Right renal cortex interstitium (tissue), 3 donors: ENCODE measurements at places on chromosomes 4 and X.

GRCh38 chr4:124079174-124079780, 633.3 kb downstream of the ANKRD50 start:
- DNase-seq: no peak

GRCh38 chrX:108271397-108271787, 166.8 kb downstream of the COL4A6 start:
- no peak for DNase-seq

GRCh38 chr4:122814426-122814825, 12.2 kb upstream of the FGF2 start:
- no peak for DNase-seq

DNA sequence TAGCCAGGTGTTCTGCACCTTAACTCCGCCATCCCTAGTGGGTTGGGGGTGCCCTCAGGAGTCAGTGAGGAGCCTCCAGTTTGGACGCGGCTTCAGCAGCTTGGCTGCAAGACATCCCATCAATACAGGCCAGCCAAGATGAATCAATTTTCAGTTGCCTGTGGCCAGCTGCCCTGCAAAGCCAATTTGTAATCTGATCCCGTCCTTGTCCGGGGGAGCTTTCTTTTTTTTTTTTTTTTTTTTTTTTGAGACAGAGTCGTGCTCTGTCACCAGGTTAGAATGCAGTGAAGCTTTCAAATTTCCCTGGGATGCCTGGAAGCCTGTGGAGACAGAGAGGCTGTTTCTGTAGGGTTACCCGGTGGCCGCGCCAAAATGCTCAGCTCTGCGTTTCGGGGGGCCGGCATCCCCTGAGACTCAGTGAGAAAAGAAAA, 192.5 kb downstream of the ASMT start:
- DNase-seq: no peak

- no peak for DNase-seq
These were observed 18.0 kb downstream of the MAN2B2 start for GRCh38 chr4:6592804-6593563.

GRCh38 chr4:89222170-89222569, 85.4 kb downstream of the GPRIN3 start:
- DNase-seq: no peak

- DNase-seq: no peak
These were observed 3.4 kb downstream of the SPATA4 start for GRCh38 chr4:176191974-176192373.

GRCh38 chrX:76253432-76253831, 80.6 kb downstream of the PBDC1 start:
- no peak for DNase-seq

GRCh38 chr4:91322961-91323360, 980.8 kb upstream of the GRID2 start:
- DNase-seq: no peak

GRCh38 chr4:79584902-79585301, 176.9 kb upstream of the GK2 start:
- DNase-seq: no peak

- DNase-seq: no peak
These were observed 88.6 kb upstream of the WDR1 start for GRCh38 chr4:10205223-10205622.

- no peak for DNase-seq
These were observed 37.9 kb upstream of the PAPSS1 start for GRCh38 chr4:107757864-107758476.

DNA sequence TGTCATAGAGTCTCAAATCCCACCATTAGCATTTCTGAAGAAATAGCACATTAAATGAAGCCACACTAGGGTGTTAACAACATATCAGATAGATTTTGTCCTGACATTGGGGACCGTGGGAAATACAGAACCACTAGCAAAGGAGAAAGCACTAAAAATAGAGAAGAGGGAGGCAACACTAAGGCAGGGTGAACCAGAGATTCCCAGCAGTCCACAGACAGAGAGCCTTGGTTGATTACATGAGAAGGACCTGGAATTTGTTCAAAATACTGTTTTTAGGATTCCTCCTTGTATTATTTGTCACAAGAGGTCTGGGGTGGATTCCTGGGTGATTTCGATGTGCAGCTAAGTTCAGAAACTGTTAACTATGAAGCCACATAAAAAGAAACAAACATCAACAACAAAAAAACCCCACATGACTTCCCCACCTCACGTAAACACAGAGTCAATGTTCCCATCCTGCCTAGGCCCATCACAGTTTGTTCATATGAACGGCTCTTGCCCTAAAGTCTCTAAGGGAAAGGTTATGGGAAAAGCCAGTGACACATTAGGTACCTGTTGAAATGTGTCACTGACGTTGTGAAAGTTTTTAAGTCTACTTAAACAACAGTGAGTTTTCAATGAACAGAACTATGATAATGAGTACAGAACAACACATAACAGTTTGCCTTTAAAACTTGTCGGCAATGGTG, 23.6 kb upstream of the GRSF1 start:
- no peak for DNase-seq

GRCh38 chr4:17301869-17302268, 210.0 kb downstream of the QDPR start:
- DNase-seq: no peak

GRCh38 chrX:133670383-133670782, 255.1 kb upstream of the GPC4 start:
- DNase-seq: no peak

DNA sequence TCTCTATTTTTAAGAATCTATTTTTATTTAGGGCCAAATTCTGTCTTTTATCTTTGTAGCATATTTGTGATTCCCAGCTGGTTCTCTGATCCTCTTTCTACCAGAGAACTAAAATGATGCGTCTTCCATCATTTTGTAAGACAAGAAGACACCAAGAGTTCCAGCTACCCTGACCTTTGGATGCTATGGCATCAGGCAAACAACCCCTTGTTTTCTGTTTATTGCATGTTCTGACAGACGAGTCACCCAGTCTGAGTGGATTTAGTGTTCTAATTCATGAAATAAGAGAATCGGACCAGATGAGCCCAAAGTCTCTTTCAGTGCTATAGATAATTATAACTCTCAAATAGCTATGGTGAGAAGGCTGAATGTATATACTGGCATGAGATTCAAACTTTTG, 69.7 kb downstream of the ZFYVE28 start:
- no peak for DNase-seq

GRCh38 chr4:151468715-151469696, 60.0 kb downstream of the FHIP1A start:
- DNase-seq: no peak

DNA sequence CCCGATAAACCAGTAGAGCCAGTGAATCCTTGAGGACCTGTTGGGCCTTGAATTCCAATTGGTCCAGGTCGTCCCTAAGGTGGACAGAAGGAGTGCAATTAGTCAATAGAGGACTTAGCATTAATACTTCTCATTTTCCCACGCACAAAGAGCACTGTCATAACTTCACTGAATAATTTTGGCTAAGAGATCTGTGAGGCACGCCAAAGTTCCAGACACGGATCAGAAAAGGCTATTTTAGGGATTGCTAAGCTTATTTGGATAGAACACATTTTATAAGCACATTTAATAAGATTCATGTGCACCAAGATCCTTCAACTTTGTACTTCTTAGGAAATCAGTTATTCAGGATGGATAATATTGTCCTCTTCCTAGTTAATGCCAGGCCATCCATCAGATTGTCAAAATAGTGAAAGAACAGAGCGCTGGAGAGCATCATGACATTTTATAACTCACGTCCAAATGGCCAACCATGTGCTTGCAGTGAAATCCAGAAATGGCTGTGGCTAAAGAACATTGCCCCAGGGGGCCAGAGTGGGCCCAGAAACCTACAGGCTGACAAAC, 129.8 kb downstream of the ATG4A start:
- DNase-seq: no peak

GRCh38 chr4:39855909-39856512, 121.7 kb downstream of the PDS5A start:
- no peak for DNase-seq

DNA sequence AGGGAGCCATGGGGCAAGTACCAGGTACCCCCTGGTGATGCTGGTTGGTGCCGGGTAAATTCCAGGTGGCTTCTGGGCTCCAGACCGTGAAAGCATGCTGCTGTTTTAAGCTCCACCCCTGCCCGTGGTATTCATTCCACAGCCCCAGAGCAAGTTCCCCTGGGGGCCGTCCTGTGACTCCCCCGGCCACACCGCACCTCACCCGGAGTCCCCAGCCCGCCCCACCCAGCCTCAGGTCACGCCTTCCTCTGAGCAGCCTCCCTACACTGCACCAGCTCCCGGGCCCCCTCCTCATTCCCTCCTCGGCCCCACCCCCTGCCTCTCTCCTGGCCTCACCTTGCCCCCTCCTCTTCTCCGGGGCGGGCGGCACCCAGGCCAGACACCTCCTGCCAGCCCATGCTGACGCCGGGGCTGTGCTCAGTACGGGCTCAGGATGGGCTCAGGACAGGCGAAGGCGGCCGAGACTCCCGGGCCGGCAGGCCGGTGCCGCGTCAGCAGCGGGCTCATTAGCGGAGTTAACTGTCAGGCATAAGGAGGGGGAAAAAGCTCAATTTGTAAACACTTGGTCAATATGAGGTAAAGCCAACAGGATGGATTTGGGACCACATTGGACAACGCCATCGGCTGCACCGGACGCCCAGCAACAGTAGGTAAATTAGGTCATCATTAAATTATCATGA, 127.4 kb downstream of the FAM53A start:
- DNase-seq: no peak

- no peak for DNase-seq
These were observed 615.1 kb downstream of the ANKRD50 start for GRCh38 chr4:124097447-124097846.

DNA sequence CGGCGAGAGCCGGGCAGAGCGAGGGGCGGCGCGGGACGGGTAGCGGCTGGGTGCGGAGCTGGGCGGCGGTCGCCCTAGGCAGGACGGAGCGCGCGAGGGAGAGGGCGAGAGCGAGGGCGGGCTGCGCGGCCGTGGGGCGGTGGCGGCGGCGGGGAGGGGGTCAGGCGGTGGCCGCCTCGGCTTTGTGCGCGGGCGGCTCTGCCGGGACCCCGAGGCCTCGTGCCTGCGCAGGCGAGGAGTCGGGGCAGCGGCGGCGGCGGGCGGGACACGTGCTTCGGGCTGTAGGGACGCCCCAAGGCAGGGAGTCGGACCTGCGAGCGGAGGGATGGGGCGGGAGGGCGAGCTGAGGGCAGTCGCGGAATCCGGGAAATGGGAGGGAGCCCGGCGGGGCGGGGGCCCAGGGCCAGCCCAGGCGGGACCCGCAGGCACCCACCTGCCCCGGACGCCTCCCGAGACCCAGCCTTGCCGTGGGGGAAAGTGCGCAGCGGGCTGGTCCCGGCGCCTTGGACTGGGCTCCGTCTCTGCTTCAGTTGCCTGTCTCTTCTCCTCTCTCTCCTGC, 465 bp downstream of the BMPR1B start:
- DNase-seq: no peak

DNA sequence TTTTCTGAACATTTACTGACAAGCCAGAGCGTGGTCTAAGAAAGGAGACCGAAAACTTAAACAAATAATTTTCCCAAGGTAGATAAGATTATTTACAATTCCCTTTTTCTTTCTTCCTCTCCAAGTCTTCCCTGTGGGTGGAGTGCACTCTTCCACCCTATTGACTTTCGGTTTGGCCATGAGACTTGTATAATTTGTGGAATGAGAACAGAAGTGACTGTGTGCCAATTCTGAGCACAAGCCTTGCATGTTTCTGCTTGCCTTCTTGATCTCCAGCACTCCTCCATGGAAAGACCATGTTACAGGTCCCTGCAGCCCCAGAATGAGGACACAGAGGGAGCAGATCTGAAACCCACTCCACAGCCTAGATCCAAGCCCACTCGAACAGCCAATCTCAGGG, 150.0 kb upstream of the HPGD start:
- DNase-seq: no peak

DNA sequence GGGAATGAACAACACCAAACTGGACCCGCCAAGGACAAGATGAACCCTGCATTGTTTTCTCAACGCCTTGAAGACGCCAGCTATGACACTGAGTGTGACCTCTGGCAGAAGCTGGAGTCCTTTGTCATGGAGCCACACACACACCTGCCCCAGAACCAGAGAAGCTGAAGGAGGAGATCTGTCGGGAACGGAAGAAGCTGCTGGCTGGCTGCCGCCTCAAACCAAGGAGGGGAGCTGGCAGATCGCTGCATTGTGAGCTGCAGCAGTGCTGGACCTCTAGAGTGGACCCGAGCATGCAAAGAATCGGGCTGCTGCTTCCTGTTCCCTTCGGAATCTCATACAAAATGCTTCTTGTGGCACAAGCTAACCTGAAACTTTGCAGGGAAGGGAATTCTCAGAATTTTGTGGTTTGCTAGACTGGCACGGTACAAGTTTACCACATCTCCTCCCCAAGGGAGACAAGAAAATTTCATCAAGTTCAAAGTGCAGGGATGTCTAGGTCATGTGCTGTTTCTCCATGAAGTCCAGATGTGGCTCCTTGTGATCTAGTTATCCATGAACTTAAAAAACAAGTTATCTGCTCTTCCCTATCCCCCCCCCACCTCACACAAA, 23.4 kb upstream of the GLRB start:
- no peak for DNase-seq

DNA sequence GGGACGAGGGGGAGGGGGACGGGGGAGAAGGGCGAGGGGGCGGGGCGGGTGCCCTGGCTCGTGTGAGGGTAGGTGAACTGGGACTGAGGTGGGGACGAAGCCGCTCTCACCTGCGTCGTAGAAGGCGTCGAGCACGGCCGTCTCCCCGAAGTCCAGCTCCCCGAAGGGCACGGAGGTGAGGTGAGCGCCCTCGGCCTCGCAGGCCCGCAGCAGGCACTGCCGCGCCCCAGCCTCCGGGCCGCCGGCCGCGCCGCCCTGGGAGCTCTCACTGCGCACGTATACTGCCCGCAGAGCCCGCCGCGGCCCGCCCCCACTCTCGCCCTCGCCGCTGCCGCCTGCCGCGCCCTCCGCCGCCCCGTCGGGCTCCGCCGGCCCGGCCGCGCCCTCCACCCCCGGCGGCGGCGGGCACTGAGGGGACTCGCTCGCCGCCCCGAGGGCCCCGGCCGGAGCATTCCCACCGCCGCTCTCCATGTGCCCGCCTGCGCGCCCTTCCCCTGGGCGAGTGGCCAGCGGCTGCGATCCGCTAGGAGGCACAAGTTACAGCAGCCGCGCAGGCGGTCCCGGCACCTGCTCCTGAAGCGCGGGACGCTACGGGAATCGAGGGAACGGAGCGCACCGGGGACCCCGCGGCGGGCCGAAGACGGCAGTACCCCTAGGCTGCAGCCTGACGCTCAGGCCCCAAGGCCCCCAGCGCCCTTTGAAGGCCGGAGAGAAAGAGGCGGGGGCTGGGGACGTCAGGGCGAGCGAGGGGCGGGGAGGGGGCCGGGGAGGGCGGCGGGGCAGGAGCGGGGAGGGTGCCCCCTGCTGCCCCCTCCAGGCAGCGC, at the start of gene MAP3K15:
Gene MAP3K15, minus strand, starts transcription at position 718 of the 824 bp plus-strand sequence. Its CDS starts 247 bp downstream, at position 471.
- no peak for DNase-seq

DNA sequence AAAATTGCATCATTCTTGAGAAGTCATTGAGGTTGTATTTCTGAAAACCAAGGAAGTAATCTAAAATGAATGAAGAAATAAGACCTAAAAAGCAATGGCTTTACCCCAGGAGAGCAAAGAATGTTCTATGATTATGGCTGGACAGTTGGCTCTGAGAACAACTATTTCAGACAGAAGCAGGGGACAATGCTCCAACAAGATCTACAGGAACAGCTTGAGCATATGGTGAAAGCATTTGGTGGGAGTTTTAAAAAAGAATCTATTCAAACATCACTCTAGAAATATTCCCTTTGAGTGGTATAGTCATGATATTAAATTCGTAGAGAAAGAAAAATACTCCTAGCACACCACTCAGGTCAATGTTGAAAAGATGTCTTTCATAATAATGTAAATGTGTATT, 26.7 kb downstream of the DYNLT3 start:
- no peak for DNase-seq

- DNase-seq: no peak
These were observed 111.6 kb upstream of the PTPN13 start for GRCh38 chr4:86482306-86483172.
